ENCODE measurements at places on chromosomes 16 and 17.
A peak's percentile ranks its signal among the peaks of the same experiment; 100 is the strongest.

- no peak for DNase-seq
Observed at GRCh38 chr17:12074346-12074745, 53.7 kb downstream of the MAP2K4 start.

GRCh38 chr16:1825864-1826690, 548 bp downstream of the HAGH start:
- peak; percentile 26 for DNase-seq

GRCh38 chr16:65745201-65745708, 621.2 kb upstream of the CDH5 start:
- no peak for DNase-seq

- DNase-seq: no peak
Observed at GRCh38 chr17:83028851-83029250, 50.6 kb upstream of the METRNL start.
